Bladder microvascular endothelial cell (primary cell): ENCODE measurements at places on chromosomes 7 and 10. TPM values are rescaled to one million over a fixed set of nuclear protein-coding genes. Genes with fewer than 3 reads are reported as not detected.

Gene NEUROD6
- not detected in 2 replicates for total RNA-seq

Gene KCNIP2
- total RNA-seq: 0.31 and 0.65 TPM in 2 replicates

Gene CTNNA3
- 0.16 TPM in 1 of 2 replicates, not detected in the other for total RNA-seq

Gene MYOF
- total RNA-seq: 145 and 254 TPM in 2 replicates

Gene VPS37D
- total RNA-seq: 1.6 and 2.4 TPM in 2 replicates

Gene PCBD1
- total RNA-seq: 46.3 and 54.3 TPM in 2 replicates

Gene CNPY1
- not detected in 2 replicates for total RNA-seq

Gene ANKRD61
- total RNA-seq: 0.06 TPM in 1 of 2 replicates, not detected in the other

Gene GPR37
- total RNA-seq: 0.16 and 0.38 TPM in 2 replicates

Gene SPDYE9
- not detected in 2 replicates for total RNA-seq

Gene TUBB8
- total RNA-seq: not detected in 2 replicates

Gene CDHR1
- under 0.01 and 0.13 TPM in 2 replicates for total RNA-seq

Gene FGFR2
- total RNA-seq: not detected in 2 replicates

Gene STAMBPL1
- 1.0 and 1.3 TPM in 2 replicates for total RNA-seq

Gene SNX10
- total RNA-seq: 2.4 and 6.2 TPM in 2 replicates

Gene KIF11
- total RNA-seq: 14.5 and 17.6 TPM in 2 replicates

Gene SORCS1
- total RNA-seq: not detected in 2 replicates

Gene PLEKHS1
- not detected in 2 replicates for total RNA-seq

Gene SUN3
- total RNA-seq: not detected in 2 replicates

Gene TSPAN33
- under 0.01 TPM in 1 of 2 replicates, not detected in the other for total RNA-seq

Gene TRIL
- total RNA-seq: 1.6 and 32.7 TPM in 2 replicates

Gene HECW1
- not detected in 2 replicates for total RNA-seq

Gene SERPINE1
- total RNA-seq: 270 and 1,595 TPM in 2 replicates

Gene PNLIP
- not detected in 2 replicates for total RNA-seq

Gene ZNF736
- 6.6 and 20.6 TPM in 2 replicates for total RNA-seq

Gene SLC13A1
- total RNA-seq: not detected in 2 replicates

Gene RSPH10B
- total RNA-seq: 0.57 and 0.65 TPM in 2 replicates

Gene LRGUK
- total RNA-seq: 0.06 and 0.16 TPM in 2 replicates
